EH (cell line): ENCODE measurements at places on chromosomes 6 and 20.

DNA sequence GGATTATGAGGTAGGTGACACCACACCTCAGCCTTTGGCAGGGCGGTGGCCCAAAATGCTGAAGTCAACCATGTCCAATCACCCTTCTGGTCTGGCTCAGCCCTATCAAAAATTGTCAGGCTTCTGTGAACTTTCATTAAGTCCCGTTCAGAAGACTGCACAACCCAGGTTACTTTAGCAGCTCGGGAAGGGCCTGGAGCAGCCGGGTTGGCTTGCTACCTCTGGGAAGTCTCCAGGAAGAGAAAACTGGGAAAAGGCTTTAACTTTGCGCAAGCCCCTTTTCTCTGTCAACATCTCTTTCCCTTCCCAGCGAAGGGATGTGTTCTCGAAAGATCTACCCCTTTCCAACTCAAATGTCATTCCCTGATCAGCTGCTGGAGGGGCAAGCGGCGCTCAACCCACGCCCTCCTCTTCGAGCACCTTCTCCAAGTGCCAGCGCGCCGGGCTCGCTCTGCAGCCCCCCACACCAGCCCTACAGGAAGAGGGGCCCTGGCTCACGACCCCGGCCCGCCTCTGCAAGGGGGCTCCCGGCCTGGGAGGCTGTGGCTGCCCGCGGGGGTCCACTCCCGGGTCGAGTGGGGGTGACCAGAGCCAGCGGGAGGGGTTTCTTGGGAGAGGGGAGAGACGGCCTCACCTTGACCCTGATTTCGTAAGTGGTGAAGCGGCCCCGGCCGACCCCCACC, 573 bp downstream of the SNX3 start:
- peak; percentile 57 for DNase-seq

GRCh38 chr20:44001667-44002596, 87.3 kb downstream of the TOX2 start:
- DNase-seq, result no peak

DNA sequence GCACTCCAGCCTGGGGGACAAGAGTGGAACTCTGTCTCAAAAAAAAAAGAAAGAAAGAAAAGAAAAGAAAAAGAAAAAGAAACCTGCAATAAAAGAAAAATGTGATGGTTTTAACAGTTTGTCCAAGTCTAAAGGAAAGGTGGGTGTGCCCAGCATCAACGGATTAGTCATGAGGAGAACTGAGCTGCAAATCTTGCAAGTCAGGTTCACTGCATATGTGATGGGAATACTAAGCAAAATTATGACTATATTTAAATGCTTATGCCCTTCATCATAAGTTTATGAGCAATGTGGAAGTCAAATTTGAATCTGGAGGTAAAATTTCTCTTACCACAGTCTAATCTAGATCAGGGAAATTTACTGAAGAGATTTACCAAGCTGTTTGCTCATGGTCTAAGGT, 13.1 kb upstream of the CDK19 start:
- DNase-seq, result peak; percentile 19

- DNase-seq, result peak; percentile 39
These were observed 12.7 kb upstream of the APMAP start for GRCh38 chr20:25005220-25005619.

DNA sequence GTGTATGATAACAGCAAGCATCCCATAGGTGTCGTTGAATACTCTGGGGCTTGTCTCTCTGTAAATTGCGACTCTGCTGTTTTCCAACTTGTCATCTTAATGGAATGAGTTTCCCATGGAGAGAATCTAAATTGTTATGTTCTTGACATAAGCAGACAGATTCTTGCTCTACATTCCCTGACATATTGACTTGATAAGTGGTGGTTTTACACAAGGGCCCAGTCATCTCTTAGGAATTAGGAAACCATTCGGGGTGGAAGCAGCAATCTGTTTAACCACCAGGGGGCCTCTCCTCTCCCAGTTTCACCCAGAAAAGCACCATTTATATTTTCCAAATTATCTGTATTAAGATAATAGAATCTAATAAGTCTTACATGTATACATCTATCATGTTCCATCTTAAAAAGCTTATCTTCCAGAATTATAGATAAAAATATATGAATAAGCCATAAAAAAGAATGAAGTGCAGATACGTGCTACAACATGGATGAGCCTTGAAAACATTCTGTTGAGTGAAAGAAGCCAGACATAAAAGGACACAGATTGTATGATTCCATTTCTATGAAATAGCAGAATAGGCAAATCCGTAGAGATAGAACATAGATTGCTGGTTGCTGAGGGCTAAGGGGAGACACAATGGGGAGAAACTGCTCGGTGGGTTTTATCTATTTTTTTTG, 23.1 kb upstream of the MROH8 start:
- DNase-seq, result peak; percentile 98

DNA sequence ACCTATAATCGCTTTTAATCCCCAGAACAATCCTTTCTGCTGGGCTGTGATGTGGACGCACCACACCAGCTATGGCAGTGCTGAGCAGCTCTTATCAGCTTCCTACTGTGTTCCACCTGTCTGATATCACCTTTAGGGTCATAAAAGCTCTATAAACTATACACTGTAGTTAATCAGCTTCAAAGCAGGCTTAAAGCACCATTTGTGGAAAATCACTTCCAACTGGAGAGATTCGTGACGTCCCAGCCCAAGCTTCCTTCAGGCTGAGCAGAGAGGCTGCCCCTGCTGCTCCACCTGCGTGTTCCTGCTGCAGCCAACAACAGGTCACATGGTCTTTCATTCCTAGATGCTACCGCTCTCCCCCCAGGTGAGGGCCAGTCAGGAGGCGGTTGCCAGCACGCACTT, 156.5 kb downstream of the SMOC2 start:
- no peak for DNase-seq

GRCh38 chr20:10713161-10713560, 39.4 kb upstream of the JAG1 start:
- peak; percentile 46 for DNase-seq
